Activated T-cell treated with anti-CD3 and anti-CD28 coated beads, Interleukin-2, amount 50 U/mL, for 1 hour (primary cell): ENCODE measurements at places on chromosomes 2 and 18.

GRCh38 chr2:85673716-85674375 lies 5.8 kb upstream of the SFTPB start:
- DNase-seq, result no peak

- peak; percentile 84 for DNase-seq
These were observed 25.4 kb upstream of the OTOF start for GRCh38 chr2:26503231-26503880.

GRCh38 chr2:46548103-46548486 lies 68.7 kb downstream of the TMEM247 start:
- DNase-seq, result no peak

GRCh38 chr2:229728370-229728769 lies 14.0 kb upstream of the DNER start:
- DNase-seq, result no peak

- DNase-seq, result no peak
These were observed 53.2 kb downstream of the SH3YL1 start for GRCh38 chr2:210660-211059.

DNA sequence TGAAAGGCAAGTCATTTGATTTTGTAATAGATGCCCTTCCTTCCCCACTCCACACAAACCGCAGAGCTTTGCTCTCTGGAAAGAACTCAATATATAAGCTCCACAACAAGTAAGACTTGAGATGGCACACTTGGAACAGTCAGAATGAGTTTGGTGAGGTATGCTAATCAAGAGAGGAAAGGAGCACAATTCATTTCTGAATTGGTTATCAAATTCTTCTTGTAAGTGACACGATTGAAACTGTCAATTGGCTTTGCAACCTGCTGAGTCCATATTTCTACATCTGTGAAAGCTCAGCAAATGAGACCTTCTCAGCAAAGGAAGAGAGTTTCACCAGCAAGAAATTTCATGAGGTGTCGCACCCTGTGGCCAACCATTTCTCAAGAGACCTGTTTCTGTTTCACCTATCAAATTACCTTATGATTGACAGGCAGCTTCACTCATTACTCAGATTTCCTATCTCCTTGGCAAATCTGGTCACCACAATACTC lies 19.1 kb downstream of the CTLA4 start:
- DNase-seq, result no peak

GRCh38 chr18:51009072-51009471 lies 20.9 kb upstream of the SMAD4 start:
- no peak for DNase-seq

DNA sequence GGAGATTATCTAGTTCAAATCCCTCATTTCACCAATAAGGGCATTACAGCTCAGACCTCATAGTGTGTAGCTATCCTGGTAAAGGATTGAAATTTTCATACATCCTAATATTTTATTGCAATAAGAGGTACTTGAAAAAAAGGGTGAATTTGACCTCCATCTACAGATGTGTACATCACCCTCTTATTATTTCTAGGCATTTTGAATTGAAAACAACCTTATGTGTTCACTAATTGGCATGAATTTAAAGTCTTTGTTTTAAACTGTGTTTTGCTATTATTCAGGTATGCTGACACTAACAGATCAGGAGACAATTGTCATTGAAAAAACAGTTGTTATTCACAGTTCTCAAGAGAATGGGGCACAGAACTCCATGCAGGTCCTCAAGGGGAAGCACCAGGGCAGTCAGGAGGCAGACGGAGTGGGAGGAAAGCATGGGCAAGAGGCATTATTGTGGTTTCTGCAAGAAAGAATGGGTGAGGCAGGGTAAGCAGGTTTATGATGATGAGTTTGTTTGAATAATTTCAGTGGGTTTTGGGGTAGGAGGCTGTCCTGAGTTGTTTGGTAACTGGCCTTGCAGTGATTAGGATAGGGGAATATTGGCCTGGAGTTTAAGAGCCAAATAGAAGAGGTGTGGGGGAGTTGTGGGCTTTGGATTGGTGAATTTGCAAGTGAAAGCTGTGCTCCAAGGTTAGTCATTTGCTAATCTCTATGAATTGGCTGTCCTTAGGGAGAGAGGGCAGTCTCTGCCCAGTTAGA lies 194.6 kb downstream of the GPD2 start:
- no peak for DNase-seq

DNA sequence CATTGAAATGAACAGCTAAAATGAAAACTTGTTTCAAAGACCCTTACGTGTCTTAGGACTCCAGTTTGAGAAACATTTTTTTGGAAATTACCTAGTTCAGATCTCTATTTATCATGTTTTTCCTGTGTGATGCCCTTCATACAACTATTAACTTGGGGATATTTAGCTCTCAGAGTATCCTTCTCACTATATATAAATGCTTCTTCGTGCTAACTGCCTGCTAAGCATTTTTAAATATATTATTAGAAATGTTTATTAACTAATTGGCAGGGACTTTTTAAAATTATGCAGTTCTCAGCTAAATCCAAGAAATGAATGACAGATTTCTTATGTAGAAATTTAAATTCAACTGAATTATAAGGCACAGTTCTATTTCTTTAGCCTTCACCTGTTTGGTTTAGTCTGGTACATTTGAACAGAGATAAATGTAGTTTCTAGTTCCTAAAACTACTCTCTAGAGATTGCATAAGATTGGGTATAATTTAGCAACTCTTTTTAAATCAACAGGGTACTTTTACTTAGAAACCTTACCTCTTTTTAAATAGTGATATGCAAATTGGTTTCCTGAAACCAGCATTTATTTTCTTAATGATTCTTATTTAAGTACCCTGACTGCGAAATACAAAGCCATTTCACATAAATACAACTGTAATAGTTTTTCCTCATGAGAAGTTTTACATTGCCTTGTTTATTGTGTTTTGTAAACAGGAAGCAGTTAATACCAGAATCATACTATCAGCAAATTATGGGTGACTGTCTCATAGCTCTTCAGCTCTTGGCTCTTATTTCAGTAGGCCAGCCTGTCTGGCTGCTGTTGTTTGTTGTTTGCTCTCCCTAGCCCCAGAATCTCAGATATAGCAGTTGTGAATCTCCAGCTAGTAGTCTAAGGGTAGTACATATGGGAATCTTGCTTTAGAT lies 140.7 kb downstream of the PTRHD1 start:
- no peak for DNase-seq

DNA sequence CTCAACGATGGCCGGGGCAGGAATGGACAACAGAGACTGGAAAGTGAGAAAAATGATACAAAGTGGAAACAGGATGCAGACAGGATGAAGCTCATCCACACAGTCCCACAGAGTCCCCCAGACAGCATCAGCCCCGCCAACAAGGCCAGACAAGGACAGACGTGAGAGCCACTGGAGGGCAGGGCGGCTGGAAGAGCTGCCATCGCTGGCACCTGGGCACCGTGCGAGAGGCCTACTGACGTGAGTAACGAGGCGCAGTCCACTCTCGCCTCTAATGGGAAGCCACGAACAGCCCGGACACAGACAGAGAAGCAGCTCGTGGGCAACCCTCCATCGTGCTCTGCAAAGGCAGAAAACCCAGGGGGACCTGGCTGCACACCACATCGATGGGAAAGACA lies 17.1 kb downstream of the HDAC4 start:
- no peak for DNase-seq
